ENCODE measurements at places on chromosomes 3 and 15.

- DNase-seq = no peak
Observed at GRCh38 chr3:109678600-109678999, 341.3 kb upstream of the DPPA4 start.

DNA sequence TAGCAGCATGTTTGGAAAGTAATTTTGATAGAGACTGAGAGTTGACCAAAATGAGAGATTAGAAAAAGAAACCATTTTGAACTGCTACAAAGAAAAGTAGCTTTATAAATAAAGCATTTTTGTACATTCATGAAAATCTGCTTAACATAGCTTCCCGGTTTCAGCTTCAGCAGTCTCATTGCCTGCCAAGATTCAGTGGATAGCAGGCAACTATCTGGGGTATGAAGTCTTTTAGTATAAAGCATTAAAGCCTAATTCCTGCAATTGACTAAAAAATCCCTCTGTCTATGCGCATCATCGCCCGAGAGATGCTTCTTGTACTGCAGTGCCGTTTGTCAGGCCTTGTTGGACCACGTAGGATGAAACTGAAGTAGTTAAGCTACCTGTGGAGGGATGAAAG, 588.4 kb downstream of the NAALADL2 start:
- no peak for DNase-seq

- no peak for DNase-seq
Observed at GRCh38 chr3:151327571-151328198, 1.7 kb downstream of the P2RY13 start.

- DNase-seq = no peak
Observed at GRCh38 chr15:73781038-73781925, 28.1 kb upstream of the INSYN1 start.

GRCh38 chr3:100516838-100517237, 24.4 kb downstream of the TMEM45A start:
- DNase-seq = no peak

- no peak for DNase-seq
Observed at GRCh38 chr15:76204916-76205460, 106.3 kb downstream of the ETFA start.

- no peak for DNase-seq
Observed at GRCh38 chr3:59392116-59392515, 342.3 kb upstream of the CFAP20DC start.

GRCh38 chr3:119841808-119842471, 60.0 kb downstream of the NR1I2 start:
- DNase-seq = no peak

DNA sequence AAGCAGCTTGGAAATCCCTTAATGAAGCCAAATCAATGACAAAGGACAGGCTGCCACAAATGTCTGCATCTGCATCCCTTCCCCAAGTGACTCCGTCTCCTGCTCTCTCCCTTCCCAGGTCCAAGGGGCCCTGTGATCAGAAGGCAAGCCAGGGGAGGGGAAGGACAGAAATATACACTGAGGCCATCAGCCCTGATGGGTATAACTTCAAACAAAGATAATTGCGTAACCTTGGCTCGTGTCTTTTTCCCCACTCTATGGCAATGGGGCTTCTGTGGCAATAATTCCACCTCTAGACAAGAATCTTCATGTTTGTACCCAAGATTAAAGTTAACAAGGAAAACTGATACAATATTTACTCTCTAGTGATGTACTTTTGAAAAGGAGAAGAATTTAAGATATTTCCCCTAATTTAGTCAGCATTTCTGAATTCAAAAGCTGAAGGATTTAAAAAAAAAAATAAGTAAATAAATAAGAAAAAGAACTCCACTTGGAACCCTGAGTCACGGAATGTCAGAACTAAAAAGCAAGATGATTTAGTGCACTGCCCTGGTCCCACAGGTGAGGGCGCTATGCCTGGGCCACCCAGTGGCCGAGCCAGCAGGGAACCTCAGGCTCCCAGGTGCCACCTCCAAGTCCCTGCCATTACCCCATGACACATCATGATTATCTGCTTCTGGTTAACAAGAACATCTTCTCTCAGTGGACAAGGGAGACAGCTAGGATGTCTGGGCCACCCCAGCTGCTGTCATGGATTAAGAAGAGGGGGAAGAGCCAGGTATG, 154.5 kb downstream of the STT3B start:
- no peak for DNase-seq

DNA sequence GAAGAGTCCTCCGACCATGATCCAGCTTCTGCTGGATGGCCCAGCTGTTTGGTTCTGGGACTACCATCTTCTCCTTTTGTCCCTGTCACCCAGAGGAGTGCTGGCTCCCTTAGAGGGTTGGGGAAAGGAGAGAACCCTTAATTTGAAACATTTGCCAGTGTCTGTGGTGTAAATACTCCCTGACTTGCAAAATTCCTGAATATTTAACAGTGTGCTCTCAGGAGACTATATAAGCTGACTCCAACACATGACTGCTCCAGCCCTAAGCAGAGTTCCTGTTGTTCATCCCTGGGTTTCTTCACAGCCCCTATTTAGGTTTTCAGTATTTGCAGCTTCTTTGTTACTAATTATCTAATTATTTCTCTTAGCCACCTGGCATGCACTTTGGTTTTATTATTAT, 133.1 kb downstream of the CPNE4 start:
- DNase-seq = no peak

GRCh38 chr3:70736009-70736408, 423.6 kb upstream of the MDFIC2 start:
- DNase-seq = no peak

DNA sequence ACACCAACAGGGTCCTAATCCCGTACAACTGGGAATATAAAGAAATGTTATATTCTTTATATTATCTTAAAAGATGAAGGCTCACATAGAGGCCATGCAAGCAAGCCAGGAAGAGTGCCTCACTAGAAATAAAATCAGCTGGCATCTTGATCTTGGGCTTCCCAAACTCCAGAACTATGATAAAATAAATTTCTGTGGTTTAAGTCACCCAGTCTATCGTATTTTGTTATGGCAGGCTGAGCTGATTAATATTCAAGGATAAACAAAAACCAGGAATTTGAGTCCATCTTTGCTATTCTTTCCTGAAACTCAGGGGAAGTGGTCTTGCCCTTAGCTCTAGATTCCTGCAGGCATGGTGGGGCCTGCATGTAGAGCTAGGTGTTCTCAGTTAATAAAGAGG, 42.7 kb downstream of the ATOSA start:
- DNase-seq = no peak

DNA sequence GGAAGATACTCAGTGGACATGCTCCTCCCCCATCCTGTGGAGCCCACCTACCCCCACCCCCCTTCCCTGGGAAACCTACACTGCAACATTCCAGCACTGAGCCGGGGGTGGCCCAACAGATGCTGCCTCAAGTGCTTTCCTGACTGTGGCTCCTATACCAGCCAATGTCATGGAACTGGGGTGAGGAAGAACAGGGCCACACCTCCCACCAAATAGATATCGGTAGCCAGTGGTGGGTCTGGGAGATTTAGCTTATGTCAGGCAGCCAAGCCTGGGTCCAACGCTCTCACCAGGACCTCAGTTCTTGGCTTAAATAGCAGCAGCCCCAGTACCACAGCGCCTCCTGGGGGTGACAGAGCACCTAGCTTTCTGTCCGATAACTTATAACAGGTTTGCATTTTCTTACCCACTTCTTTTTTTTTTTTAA, 30.3 kb downstream of the CDC25A start:
- no peak for DNase-seq

GRCh38 chr3:193452338-193452737, 73.8 kb upstream of the ATP13A5 start:
- DNase-seq = no peak

GRCh38 chr3:138434875-138435772, 708 bp downstream of the ESYT3 start:
- no peak for DNase-seq
